ENCODE measurements at places on chromosomes 13 and 19. TPM values are rescaled to one million over a fixed set of nuclear protein-coding genes. Genes with fewer than 3 reads are reported as not detected.

DNA sequence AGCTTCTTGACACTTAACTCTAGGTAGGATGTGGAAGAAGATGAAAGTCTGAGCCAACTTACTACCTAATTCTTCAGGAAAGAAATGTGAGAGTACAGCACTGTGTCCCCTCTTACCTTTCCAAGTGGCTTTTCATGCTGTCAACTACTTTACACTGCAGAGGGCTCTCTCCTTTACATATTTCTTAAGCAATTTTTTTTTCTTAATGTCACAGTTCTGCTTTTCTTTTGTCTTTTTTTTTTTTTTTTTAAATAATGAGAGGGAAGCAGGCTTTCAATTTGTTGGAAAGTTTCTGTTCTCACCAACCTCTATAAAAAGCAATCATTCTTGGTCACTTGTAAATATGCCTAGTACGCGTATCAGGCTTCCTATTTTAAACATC, 212.7 kb upstream of the MIR17HG start:
- DNase-seq = no peak

GRCh38 chr13:60331249-60332012, 65.6 kb upstream of the TDRD3 start:
- DNase-seq = no peak

Gene FCER2
- polyA plus RNA-seq = not detected

Gene STXBP2
- 74.8 TPM for polyA plus RNA-seq

Gene ANKLE1
- not detected for polyA plus RNA-seq
